ENCODE measurements at places on chromosomes 5 and 9.

DNA sequence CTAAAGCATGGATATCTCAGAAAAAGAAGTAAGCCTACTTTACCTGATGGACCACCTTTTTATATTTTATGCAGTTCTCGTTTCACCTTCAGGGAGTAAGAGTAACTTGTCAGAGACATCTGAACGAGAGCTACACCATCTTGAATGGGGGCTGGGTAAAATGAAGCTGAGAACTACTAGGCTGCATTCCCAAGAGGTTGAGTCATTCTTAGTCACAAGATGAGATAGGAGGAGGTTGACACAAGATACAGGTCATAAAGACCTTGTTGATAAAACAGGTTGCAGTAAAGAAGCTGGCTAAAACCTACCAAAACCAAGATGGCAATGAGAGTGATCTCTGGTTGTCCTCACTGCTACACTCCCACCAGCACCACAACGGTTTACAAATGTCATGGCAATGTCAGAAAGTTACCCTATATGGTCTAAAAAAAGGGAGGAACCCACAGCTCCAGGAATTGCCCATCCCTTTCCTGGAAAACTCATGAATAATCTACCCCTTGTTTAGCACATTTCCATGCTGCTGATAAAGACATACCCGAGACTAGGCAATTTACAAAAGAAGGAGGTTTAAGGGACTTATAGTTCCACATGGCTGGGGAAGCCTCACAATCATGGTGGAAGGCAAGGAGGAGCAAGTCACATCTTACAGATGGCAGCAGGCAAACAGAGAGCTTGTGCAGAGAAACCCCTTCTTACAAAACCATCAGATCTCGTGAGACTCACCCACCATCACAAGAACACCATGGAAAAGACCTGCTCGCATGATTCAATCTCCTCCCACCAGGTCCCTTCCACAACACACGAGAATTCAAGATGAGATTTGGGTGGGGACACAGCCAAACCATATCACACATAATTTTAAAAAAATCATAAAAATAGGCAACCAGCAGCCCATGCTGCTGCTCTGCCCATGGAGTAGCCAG, 62.5 kb downstream of the GIN1 start:
- no peaks in the 10 kb centered on the region for H3K4me1 ChIP-seq
- H3K36me3 ChIP-seq = no peaks in the 10 kb centered on the region
- H3K4me3 ChIP-seq = no peak overlapping the region
- H3K27me3 ChIP-seq = no peaks in the 10 kb centered on the region
- no peak for DNase-seq
- no peak overlapping the region for H3K27ac ChIP-seq

- DNase-seq = no peak
- no peak overlapping the region for H3K27ac ChIP-seq
- H3K27me3 ChIP-seq = no peaks in the 10 kb centered on the region
- H3K36me3 ChIP-seq = no peaks in the 10 kb centered on the region
- H3K4me3 ChIP-seq = no peak overlapping the region
These were observed 186.6 kb upstream of the ZNF608 start for GRCh38 chr5:124932791-124933600.

GRCh38 chr5:150134198-150134588, 21.5 kb downstream of the PDGFRB start:
- H3K27ac ChIP-seq = no peak overlapping the region
- no peaks in the 10 kb centered on the region for H3K27me3 ChIP-seq
- no peaks in the 10 kb centered on the region for H3K36me3 ChIP-seq

DNA sequence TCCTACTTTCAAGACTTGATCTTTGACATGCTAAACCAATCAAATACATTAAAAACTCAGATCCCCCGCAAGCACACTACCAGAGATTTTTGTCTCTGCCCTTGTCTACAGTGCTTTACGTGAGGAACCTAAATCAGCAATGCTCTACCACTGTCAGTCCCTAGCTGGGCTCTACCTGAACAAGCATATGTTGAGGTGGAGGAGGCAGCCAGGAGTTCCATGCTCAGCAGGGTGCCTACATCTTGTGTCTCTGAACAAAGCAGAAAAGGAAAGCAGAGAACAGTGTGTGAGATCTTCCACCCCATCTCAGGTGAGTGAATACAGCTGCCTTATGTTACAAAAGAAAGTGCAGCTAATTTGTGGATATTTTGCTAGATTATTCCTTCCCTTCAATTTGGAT, 255.0 kb downstream of the NDUFS4 start:
- no peaks in the 10 kb centered on the region for H3K27me3 ChIP-seq
- no peak for DNase-seq
- 0 out of 2 replicates have a peak, but pooled peaks cover 2% of the 10 kb centered on the region for H3K4me1 ChIP-seq
- H3K4me3 ChIP-seq = no peak overlapping the region
- no peak overlapping the region for H3K27ac ChIP-seq

DNA sequence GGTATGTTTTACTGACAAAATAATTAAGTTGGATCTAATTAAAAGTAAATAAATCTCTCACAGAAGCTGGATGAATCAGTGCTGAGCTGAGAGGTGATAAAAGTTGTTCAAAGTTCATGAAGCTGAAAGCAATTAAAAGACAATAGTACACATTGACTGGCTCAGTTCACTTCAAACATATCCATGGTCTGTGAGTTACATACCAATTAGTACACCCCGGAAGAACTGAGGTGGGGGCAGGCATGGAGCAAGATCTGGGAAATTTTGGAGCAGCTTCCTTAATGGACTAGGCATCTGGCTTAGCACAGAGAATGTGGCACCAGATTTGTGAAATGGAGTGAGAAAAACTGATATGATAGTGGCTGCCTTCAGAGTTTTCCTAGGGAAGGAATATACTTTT, 152.7 kb downstream of the ATP10B start:
- DNase-seq = no peak
- no peak overlapping the region for H3K27ac ChIP-seq
- H3K36me3 ChIP-seq = no peaks in the 10 kb centered on the region
